H9 (cell line): ENCODE measurements at places on chromosomes 1 and 21. TPM values are rescaled to one million over a fixed set of nuclear protein-coding genes. Genes with fewer than 3 reads are reported as not detected.

DNA sequence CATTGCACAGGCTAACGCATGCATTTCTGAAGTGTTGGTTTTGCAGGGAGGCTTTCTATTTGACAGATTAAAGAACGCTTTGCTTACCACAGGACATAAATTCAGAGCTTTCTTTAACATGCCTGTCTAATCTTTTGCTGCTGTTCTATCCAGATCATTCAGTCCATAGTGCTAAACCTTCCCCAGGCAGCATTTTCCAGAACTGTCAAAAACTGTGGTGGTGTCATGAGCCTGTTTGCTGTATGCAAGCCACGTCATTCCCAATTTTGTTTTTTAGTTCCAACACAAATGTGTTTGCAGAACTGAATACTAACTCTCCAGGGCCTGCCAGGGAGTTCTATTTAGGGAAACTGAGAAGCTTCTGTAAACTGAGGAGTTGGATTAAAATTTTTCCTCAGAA, 390.5 kb upstream of the LYPLAL1 start:
- no peak for DNase-seq

- peak; percentile 54 for DNase-seq
Measured at GRCh38 chr1:29166291-29166878, 15.3 kb downstream of the SRSF4 start.

The PLEKHA6 gene
- total RNA-seq = 1.6 and 2.1 TPM in 2 replicates

The AMIGO1 gene
- total RNA-seq = 3.6 and 4.1 TPM in 2 replicates

GRCh38 chr1:94873520-94874351, 53.2 kb downstream of the CNN3 start:
- DNase-seq = no peak

DNA sequence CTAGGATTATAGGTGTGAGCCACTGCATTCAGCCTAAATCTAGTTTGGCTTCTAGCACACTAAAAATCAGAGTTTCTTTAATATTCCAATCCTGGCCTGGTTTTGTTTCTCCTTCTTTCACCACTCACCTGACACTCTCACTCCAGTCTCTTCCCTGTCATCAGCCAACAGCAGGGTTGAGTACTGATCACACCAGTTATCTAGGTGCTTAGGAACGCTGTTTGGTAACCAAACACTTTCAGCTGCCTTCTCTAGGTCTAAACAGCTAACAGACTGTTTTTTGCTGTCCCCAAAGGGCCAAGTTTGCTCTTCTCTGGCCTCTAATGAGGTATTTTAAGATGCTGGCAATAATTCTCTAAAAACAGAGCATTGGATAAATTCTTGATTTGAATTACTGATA, 17.7 kb upstream of the FRRS1 start:
- DNase-seq = no peak

DNA sequence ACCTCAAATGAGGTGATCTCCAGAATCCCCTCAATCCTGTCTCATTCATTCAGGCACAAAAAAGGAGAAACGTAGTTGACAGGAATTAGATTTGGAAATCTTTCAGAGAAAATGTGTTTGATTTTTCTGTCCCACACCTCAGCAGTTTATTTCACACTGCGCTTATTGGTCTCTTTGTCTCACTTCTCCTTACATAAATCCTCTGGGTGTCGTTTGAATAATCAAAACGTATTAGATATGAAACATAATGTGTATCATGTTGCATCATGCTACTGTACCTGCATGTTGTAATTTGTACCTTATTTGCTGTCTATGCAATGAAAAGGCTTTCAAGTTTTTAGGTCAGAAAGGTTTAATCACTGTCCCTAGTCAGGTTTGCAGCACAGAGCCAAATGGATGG, 255.7 kb downstream of the DISC1 start:
- no peak for DNase-seq
